Renal pelvis (tissue), 12 donors: ENCODE measurements at places on chromosomes 11 and 22. TPM values are rescaled to one million over a fixed set of nuclear protein-coding genes. Genes with fewer than 3 reads are reported as not detected.

APOBEC3G gene
- polyA plus RNA-seq, result 11.4 TPM

DNA sequence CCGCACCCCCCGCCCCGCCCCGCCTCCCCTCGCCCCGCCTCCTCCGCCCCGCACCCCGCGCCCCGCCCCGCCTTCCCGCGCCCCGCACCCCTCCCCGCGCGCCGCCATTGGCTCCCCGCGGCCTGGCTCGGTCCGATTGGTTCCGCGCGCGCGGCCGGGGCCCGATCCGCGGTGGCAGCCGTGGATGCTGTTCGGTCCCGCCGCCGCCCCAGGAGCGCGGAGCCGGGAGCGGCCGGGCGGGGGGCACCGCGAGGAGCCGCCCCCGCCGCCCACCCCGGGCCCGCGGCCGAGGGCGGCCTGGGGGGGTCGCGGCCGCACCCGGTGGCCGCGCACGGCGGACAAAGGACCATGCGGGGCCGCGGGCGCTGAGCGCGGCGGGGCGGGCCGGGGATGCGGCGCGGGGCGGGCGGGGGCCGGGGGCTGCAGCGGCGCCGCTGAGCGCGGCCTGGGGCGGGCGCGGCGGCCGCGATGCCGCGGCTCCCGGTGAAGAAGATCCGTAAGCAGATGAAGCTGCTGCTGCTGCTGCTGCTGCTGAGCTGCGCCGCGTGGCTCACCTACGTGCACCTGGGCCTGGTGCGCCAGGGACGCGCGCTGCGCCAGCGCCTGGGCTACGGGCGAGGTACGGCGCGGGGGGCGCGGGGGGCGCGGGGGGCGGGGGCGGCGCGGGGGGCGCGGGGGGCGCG lies at the start of gene B4GALNT4:
Gene B4GALNT4, plus strand, starts transcription at position 164 of the 683 bp plus-strand sequence. Its CDS starts 305 bp downstream, at position 469.
- DNase-seq, result no peak

DNA sequence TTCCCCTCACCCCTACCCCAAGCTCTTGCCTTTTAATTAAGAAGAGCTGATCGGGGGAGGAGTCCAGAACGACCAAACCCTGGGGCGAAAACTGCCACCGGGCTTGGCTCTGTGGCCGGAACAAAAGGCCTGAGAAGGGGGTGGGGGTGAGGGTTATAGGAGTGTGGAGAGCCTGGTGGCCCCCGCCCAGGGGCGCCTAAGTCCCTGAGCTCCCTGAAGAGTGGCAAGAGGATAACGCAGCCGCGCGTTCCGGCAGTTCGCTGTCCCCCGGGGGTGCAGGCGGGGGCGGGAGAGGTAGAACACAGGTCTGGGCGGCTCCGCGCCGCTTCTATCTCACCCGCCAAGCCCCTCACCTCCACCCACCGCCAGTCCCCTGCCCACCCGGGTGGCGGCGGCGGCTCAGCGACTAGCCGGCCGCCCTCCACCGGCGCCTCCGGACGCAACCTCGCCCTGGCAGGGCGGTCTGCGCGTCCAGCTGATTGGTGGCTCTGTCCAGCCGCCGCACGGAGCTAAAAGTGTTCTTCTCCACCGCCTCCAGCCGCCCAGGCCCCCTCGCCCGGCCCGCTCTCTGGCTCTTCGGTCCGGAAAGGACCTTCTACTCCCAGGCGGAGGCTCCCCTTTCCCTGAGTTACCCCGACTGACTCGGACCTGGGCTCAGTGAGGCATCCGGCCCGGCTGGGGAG lies 18.7 kb upstream of the BDNF start:
- DNase-seq, result no peak

- no peak for DNase-seq
Observed at GRCh38 chr11:120739780-120740179, 228.2 kb downstream of the GRIK4 start.

GRCh38 chr11:47786373-47786772 lies 19.2 kb upstream of the FNBP4 start:
- no peak for DNase-seq

DNA sequence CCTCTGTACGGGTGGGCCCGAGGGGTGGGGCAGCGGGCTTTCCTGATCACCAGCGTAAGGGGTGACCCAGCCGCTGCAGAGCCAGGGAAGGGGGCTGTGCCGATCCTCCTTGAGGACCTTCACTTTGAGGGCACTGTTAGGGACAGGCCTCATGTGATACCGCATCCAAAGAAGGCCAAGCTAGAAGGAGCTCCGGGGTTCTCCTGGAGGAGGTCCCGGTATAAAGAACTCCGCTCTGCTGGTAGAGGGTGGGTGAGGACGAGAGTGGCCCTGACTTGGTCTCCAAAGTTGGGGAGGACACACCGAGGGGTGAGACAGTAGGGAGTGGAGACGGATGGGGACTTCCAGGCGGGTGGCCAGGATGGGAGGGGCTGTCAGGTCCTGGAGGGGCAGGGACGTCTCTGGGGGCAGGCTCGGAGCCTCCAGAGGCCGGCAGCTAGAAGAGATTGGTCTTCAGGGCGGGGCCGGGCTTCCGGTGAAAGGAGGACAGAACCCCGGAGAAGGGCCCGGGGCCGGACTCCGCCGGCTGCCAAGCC lies 4.6 kb downstream of the PHOX2A start:
- DNase-seq, result no peak

DNA sequence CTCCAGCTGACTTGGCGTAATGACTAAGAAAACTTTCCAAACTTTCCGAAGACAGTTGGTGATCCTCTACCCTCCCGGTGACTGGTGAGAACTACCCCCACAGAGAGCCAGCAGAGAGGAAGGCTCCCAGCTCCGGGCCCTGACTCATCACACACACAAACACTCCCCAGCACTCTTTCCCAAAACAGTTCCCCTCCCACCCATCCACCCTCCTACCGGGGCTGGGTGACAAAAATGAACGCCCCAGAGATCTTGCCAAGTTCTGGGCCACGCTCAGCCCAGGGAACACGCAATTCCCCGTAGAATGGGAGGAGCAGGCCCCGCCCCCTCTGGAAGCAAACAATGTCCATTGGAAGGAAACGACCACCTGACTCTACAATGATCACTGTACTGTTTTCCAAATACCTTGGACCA lies 21.3 kb upstream of the JAM3 start:
- DNase-seq, result no peak

EIF3M gene
- 681 TPM for polyA plus RNA-seq

MUC5AC gene
- 0.01 TPM for polyA plus RNA-seq

FOLR2 gene
- 10.1 TPM for polyA plus RNA-seq

PKDREJ gene
- polyA plus RNA-seq, result 0.33 TPM

- DNase-seq, result no peak
Observed at GRCh38 chr11:61529537-61530225, 21.1 kb downstream of the LRRC10B start.

TCN2 gene
- polyA plus RNA-seq, result 64.4 TPM

DNA sequence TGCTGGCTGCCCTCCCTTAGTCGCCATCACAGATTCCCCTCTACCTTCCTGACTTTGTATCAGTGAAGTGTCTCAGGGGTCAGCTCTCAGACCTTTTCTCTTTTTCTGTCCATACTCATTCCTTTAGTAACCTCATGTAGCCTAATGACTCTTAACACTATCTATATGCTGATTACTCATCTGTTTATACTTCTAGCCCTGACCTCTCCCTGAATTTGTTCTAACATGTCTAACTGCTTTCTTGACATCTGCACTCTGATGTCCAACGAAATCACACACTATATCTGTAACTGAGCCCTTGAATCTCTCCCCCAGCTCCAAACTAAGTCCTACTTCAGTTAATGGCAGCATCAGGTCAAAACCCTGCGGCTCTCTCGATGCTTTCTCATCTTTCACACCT lies 135.8 kb upstream of the TIMP3 start:
- no peak for DNase-seq

DNA sequence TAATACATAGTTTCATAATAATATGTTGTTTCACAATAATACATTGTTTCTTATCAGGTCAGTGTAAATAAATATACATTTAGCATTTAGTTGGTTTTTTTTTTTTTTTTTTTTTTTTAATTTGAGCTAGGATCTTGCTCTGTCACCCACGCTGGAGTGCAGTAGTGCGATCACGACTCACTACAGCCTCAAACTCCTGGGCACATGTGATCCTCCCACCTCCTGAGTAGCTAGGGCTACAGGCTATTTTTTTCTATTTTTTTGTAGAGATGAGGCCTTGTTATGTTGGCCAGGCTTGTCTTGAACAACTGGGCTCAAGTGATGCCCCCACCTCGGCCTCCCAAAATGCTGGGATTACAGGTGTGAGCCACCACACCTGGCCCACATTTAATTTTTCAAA lies 43.5 kb downstream of the MIAT start:
- no peak for DNase-seq

DNA sequence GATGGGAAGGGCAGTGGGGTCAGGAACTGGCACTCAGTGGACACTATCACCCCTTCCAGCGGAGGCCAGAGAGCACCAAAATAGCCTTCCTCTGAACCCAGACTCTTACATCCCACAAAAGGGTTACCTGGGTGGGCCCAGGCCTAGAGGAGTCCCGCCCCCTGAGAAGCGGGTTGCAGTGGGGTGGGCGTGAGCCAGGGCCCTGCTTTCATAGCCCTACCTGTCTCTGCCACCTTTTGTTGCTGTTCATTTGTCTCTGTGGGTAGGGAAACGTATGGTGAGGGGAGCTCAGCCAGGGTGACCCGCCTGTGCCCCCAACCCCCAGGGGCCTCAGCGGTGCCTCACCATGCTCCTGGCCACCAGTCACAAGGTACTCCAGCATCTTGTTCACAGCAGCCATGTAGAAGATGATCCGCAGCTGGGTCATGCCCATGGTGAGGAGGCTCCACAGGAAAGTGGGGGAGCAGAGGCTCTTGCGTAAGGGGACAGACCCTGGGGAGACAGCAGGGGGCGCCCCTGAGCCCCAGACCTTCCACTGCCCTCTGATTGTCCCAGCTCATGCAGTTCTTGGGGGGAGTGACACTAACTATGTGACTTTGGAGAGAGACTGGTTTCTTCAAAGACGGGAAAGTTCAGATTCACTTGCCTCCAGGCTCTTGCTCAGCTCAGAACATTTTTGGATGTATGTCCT lies 24.0 kb downstream of the SLC43A1 start:
- no peak for DNase-seq

DNA sequence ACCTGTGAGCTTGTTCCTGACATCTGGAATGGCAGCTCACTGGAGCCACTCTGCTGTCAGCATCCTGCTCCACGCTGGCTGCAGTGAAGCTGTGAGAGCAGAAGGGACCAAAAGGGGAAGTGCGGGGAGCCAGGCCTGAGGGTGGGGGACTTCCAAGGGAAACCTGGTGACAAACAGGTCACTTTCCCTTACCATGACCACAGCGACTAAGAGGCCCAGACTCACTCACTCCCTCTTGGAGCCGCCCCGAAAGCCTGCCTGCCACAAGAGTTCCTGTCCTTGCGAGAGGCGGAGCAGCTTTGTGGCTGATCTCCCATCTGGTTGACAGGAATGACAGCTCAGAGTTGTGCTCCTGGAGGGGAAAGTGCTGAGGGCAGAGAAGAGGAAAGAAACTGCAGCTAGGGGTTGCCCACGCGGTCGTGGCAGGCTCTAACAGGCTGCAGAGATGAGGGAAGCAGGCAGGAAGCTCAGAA lies 183.8 kb upstream of the NTM start:
- DNase-seq, result no peak

GRCh38 chr11:99327066-99327465 lies 306.3 kb downstream of the CNTN5 start:
- no peak for DNase-seq

PDGFD gene
- 18.1 TPM for polyA plus RNA-seq

- no peak for DNase-seq
Observed at GRCh38 chr22:17818180-17818579, 43.9 kb upstream of the BID start.

GRCh38 chr11:32034680-32035079 lies 56.2 kb upstream of the RCN1 start:
- no peak for DNase-seq

- no peak for DNase-seq
Observed at GRCh38 chr11:122246874-122247273, 130.9 kb upstream of the BLID start.

DNA sequence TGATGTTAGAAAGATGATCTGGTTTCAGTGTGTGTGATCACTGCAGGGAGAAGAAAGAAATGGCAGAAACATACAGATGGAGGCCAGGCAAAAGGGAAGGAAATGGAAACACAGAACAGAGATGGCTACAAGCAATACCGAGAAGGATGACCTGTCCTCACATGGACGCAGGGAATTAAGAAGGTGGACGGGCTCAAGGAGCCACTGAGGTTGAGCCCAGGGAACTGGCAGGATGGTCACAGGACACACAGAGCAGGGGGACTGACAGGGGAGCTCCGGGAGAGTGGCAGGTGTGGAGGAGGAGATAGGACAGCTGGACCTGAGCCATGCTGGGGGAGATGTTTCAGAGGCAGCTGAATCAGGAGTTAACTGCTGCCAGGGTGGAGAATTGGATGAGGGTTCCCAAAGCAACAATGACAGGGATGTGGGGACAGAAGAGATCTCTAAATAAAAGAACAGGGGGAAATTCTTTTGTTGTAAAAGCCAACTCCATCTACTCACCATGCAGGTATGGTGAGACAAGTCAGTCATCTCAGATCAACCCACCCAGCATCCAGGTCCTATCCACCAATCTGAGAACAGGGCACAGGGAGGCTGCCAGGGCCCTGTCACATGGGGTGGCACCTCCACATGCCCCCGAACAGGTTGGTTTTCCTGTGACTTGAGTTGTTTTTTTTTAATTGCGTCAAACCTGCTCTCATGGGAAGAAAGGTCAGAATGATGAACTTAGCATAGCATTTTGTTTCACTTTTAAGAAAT lies 26.3 kb downstream of the KLHL22 start:
- DNase-seq, result no peak

DNA sequence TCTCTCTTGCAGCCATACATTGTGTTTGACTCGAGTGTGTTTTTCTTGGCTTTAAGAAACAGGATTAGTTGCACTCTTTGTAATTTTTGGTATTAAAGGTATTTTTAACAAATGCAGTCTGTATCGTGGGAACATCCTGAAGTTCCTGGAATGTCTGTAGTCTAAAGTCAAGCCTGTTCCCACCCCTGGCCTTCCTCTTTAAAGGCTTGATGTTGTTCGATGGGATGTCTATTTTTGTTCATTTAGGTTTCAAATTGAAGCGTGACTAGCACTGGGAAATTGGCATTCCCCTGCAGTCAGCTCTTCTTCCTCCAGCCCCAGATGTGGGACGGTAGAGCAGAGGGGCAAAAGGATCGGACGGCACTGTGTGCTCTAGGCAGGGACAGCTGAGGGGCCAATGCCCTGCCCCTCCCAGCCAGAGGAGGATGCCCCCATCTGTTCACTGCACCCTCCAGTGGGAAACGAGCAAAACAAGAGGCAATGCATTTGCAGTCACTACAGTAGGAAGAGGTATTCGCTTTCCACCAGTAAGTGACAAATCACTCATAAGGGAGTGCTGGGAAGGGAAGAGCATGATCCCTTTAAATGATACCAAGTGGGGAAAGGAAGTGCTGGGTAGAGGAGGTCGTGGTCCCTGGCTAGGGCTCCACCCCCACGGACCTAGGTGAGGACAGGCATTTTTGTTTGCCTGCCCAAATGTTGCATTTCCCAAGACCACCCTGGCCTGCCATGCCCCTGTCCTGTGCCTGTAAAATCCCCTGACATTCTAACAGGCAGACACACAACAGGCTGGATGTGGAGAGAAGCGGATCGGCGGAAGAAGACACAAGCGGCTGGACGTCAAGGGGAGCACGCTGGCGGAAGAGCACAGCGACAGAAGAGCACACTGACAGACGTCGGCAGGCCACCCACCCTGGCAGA lies 47.4 kb upstream of the SEPTIN5 start:
- no peak for DNase-seq
